ENCODE measurements at places on chromosomes 4 and X. TPM values are rescaled to one million over a fixed set of nuclear protein-coding genes. Genes with fewer than 3 reads are reported as not detected.
A peak's percentile ranks its signal among the peaks of the same experiment; 100 is the strongest.

SLC7A11 gene
- total RNA-seq, result 0.26 TPM

HGFAC gene
- not detected for total RNA-seq

DNA sequence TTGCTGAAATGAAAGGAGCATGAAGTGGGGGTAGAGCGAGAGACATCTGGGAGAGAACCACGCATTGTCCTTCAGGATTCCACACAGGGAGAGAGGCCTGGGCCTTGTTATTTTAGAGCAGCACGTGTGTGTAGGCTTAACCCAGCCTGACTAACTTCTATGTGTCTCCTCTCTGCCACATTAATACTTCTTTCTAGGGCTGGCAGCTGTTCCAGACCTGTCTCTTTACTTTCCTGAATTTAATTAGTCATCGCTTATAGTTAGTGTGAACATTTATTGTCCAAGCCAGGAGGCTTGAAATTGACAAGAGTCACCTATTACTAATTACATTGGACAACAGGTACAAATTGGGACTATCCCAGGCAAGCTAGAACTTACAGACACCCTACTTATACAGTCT lies 51.3 kb downstream of the SMAD1 start:
- no peak for DNase-seq

DNA sequence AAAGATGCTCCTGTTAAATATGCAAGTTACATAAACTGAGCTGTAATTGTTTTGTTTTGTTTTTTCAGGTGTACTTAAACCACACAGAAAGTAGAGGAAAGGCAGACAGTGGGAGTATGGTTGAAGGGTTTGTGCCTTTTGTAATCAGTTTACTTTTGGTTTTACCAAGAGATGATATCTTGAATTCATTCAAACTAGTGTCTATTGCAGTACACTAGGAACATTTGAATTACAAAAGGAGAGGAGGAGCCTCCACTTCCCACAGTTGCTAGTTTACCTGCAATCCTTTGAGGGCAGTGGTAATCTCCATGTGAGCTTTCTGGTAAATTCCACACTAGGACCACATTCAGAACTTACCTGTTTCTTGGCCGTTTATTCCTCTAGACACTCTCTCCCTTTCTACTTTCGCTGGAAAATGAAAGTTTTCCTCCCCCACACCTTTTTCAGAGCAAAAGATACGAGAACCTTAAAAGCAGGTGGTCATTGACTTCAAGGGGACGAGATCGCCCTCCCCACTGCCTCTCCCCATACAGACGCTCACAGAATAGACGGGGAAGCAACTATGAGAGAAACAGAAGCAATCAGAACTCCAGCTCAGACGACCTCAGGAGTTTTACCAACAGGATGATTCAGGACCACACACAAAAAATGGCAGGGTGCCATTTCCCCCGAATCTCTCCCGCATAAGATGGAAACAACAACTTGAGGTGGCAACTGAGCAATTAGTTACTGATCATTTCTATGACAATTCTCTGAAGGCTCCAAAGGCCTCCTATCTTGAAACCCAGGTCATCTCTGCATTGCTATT lies 3.3 kb downstream of the RBM47 start:
- no peak for DNase-seq

- DNase-seq, result peak; percentile 71
Measured at GRCh38 chr4:141636082-141636770, at the start of gene IL15. IL15 (plus strand) TSS chr4:141636583; CDS start chr4:141719465, 82,882 bp downstream.

GRCh38 chr4:113013751-113014150 lies 35.7 kb upstream of the ANK2 start:
- no peak for DNase-seq

DNA sequence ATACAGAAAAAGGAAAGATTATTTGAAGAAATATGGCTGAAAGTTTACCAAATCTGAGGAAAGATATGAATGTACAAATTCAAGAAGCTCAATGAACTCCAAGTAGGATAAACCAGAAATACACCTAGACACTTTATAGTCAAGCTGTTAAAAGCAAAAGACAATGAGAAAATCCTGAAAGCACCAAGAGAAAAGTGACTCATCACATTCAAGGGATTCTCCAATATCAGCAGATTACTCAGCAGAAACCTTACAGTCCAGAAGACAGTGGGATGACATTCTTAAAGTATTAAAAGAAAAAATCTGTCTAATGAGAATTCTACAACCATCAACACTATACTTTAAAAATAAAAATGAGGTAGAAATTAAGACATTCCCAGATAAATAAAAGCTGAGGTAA lies 223.8 kb upstream of the ZCCHC13 start:
- DNase-seq, result no peak

JCHAIN gene
- 1.3 TPM for total RNA-seq

GRCh38 chr4:10144479-10144878 lies 27.9 kb upstream of the WDR1 start:
- no peak for DNase-seq

SCRG1 gene
- 0.19 TPM for total RNA-seq

DNA sequence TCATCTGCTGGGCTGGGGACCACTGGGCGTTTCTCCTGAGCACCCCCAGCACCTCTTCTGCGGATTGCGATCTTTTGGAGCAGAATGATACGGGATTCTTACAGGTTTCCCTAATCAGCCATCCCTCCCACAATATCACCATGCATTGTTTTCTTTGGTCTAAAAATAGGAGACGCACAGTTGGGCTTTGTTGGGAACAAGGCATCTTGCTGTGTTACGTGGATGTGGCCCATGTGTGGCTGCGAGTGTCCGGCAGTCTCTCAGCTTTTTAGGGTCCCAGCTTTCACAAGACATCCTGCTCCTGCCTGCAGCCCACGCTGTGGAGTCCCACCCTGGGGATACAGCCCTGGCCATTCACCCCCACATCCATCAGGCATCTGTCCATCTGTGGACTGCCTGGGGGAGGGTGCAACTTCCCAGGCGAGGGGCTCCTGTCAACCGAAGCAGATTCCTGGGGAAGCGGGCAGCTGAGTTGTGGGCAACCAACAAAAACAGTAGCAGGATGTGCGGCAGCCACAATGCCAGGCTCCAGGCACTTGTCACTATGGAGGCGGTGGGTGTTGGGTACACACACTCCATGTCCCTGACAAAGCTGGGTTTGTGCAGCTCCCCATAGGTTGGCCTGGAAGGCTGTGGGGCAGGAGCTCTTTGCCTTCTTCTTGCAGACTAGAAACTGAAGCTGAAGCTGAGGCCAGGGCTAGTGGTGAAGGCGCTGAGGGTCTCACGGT lies 185.5 kb upstream of the PSAPL1 start:
- DNase-seq, result no peak

DNA sequence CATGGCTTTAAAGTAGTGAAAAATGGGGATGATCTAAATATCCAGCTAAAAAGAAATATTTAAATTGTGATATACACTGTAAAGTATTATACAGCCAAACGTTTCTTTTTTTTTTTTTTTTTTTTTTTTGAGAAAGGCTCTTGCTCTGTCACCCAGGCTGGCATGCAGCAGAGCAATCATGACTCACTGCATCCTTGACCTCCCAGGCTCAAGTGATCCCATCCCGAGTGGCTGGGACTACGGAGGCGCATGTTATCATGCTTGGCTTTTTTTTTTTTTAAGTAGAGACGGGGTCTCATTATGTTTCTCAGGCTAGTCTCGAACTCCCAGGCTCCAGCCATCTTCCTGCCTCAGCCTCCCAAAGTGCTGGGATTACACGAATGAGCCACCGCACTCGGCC lies 17.1 kb downstream of the SMIM14 start:
- peak; percentile 75 for DNase-seq

GRCh38 chr4:181909368-181909767 lies 333.8 kb upstream of the TENM3 start:
- no peak for DNase-seq

GRCh38 chr4:158915683-158916241 lies 146.9 kb downstream of the FNIP2 start:
- no peak for DNase-seq

GRCh38 chrX:154737136-154737535 lies 13.7 kb downstream of the GAB3 start:
- no peak for DNase-seq

DNA sequence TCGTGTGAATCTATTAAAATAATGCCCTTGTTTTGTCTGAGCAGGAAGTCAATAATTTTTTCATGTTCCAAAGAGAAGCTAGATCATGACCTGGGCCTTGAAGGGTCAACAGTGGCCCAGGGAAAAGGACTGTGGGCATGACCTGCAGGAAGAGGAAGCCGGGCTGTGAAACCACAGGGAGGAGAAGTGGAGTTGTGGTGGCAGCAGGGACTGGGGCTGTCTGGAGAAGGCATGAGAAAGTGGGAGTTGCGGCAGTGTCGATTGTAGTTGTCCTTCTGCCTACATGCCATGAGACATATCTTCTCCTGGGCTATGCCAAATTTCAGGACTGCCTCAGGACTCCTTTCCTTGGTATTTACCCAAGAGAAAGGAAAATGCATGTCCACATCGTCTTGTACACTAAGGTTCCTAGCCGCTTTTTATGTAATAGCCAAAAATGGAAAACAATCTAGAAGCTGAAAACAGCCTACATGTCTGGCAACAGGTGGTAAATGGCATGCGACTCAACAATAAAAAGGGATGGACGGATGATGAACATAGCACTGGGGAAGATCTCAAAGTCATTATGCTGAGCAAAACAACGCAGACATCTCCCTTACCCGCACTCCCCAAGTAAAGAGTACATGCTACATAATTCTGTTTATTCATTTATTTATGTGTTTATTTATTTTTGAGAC lies 13.6 kb upstream of the PTTG2 start:
- DNase-seq, result peak; percentile 57

DNA sequence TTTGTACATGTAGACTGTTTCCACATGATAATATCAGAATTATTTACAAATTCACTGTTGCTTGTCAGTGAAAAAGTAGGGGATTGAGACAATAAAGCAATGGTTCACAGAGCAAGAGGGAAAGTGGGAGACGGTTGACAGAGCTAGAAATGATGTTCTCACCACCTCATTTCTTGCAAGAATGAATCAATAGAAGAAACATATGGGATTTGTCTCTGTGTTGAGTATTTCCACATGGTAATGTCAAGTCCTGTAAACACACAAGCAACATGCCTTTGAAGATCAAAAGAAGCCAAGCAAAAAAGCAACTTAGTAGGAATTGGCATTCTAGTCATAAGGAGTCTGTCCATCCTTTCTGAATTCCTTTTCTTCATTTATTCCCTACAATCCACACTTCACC lies 1806.6 kb upstream of the AGA start:
- DNase-seq, result no peak

- peak; percentile 25 for DNase-seq
Measured at GRCh38 chr4:186104114-186104889, at the start of gene FAM149A. FAM149A (plus strand) TSS chr4:186104704.

APLN gene
- total RNA-seq, result 0.86 TPM

Data from psoas muscle (tissue), 8 donors.